ENCODE measurements at places on chromosomes 5 and 9.
A peak's percentile ranks its signal among the peaks of the same experiment; 100 is the strongest.

DNA sequence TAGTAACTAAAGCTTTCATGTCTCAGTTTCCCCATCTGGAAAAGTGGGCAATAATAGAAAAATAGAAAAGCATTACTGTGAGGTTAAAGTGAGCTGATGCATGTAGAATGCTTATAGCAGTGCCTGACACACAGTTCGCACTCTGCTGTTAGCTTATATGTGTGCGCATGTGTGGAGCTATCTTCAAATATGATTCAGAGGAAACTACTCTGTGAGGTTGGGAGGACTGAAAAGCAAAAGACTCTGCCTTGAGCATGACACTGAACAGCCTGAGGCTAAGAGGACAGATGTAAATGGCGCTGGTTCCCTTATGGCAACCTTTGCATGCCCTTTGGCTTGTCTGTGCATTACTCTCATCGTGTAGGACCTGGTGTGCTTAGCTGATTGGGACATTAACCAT is 19.4 kb downstream of the NTRK2 start:
- DNase-seq, result no peak

DNA sequence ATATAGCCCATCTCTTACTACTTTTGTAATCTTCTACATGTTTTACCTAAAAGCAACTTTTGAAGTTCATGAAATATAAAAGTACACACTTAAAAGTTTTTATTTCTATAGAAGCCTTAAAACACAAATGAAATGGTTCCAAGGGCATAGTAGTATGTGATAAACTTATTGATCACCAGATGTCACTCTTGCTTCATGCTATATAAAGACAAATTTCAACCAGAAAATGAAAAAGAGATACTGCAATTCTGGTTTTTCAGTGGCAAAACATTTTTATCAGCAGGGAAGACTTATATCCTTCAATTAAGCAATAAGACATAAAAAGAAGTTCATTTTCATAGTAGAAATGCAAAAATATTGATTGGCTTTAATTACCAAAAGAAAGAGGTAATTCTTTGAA is 69.4 kb upstream of the FBXL17 start:
- DNase-seq, result no peak

DNA sequence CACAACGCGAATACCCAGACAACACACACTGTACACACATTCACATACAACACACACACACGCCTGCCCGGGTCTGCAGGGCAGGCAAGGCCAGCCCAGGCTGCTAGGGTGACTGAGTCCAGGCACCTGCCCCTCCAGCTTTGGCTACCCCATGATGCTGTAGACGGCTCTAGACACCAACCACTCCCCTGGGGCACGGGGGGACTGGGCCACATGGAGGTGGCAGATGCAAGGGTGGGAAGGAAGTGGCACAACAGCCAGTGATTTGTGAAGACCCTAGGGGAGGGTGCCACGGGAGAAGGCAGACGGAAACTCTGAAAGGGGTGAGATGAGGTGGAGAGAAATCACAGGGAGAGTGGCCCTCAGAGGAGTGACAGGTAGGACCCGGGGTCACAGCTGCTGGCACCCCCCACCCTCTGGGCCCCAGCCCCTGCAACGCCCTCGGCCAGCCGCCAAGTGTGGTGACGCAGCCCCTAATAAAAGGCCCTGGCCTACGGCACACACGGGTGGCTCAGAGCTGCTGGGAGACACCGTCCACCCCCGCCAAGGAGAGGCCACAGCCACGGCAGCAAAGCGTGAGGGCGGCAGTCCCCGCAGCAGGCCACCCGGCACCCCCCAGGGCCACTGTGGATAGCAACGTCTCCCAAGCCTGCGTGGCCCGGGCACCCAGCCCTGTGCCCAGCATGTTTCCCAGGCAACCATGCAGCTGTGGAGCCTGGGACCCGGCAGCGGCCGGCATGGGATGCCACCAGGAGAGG is 6.6 kb upstream of the CCDC187 start:
- DNase-seq, result no peak

DNA sequence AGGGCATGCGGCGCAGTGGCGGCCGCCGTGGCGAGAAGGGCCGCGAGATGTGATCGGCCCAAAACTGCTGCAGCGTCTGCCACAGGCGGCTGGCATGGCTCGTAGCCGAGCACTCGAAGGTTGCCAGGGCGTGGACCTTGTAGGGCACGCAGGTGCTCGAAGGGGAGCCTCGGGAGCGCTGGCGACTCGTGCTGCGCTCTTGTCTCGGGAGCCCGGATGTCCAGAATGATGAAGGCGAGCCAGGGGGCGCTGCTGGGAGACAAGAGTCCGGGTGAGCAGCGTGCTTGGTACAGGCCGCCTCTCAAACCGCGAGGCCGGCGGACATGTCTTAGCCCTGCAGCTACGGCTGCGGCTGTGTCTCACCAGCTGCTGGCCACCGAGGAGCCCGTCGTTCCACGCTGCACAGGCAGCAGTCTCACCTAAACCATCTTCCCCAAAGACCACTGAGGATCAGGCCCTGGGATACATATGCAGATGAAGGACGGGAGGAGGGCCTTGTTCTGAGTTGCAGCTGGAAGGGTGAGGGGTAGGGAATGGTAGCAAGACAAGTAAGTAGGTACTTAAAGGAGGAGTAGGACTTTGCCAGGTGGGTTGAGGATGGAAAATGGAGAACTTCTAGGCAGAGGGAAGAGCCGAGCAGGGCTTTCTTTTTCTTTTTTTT is 1.7 kb downstream of the CBY3 start:
- DNase-seq, result peak; percentile 27

GRCh38 chr5:159804121-159804520 is 112.2 kb upstream of the ADRA1B start:
- DNase-seq, result no peak

GRCh38 chr9:16484180-16484579 is 386.3 kb downstream of the BNC2 start:
- DNase-seq, result no peak

DNA sequence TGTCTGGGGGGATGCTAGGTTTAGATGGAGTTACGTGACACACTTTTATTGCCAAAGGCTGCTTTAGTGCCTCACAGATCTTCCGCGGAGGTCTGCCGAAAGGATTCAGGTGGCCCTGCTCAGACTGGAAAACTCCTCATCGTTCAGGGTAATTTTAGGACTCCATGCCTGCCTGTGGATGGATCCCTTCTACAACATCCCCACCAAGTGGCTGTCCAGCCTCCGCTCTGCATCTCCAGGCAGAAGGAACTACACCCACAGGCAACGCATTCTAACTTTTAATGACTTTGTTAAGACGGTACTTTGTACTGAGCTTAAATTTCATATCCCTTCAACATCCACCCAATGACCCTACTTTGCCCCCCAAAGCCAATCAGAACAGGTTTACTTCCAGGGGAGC is 29.4 kb downstream of the ATPSCKMT start:
- no peak for DNase-seq

GRCh38 chr5:107469064-107469463 is 201.7 kb downstream of the EFNA5 start:
- DNase-seq, result no peak

DNA sequence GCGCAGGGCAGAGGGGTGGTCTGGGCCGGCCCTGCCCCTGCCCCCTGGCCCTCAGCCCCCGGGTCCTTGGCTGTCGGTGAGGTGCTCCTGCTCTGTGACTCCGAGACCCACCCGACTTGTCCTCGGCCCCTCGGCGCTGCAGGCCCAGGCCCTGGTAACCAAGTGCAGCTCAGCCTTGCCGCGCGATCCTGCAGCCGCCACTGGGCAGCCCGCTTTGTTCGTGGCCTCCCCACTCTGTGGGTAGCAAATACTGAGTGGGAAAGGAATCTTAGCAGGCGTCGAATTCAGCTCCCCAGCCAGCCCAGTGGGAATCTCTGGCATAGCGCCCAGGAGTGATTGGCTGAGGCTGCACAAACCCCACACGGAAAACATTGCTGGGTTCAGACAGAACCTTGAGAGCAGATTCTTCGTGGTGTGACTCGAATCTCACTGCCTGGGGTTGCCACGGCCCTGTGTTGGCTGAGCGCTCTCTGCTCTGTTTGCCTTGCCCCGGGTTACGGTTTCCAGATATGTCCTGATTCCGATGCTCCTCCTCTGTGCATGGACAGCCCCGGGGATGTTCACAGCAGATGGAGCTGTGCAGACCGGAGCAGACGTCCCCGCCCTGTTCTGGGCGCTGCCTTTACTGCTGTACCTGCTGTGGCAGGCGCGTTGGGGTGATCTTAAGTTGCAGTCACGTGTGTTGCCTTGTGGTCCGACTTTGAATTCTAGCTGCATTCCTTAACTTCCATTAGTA is 13.4 kb upstream of the EXOC3 start:
- DNase-seq, result no peak

DNA sequence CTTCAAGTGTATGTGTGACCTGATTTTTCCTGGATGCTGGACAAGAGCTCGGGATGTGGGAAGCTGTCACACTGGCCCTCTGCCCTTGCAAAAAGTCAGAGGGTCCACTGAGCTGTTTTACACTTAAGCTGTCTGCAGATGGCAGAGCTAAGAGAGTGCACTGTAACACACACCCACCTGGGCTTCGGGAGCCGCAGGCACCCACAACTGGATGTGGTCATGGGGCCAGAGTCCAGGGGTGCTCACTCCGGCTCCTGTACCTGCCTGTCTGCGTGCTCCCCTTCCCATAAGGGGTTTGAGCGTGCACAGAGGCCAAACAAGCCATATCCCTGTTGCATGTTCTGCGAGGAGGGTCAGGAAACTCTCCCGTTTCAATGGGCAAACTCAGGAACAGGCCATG is 82.5 kb downstream of the LRRC70 start:
- DNase-seq, result no peak

- no peak for DNase-seq
These were observed 56.4 kb upstream of the DHFR start for GRCh38 chr5:80711216-80711615.

- DNase-seq, result no peak
These were observed 260.7 kb upstream of the KCNN2 start for GRCh38 chr5:114101153-114101552.

DNA sequence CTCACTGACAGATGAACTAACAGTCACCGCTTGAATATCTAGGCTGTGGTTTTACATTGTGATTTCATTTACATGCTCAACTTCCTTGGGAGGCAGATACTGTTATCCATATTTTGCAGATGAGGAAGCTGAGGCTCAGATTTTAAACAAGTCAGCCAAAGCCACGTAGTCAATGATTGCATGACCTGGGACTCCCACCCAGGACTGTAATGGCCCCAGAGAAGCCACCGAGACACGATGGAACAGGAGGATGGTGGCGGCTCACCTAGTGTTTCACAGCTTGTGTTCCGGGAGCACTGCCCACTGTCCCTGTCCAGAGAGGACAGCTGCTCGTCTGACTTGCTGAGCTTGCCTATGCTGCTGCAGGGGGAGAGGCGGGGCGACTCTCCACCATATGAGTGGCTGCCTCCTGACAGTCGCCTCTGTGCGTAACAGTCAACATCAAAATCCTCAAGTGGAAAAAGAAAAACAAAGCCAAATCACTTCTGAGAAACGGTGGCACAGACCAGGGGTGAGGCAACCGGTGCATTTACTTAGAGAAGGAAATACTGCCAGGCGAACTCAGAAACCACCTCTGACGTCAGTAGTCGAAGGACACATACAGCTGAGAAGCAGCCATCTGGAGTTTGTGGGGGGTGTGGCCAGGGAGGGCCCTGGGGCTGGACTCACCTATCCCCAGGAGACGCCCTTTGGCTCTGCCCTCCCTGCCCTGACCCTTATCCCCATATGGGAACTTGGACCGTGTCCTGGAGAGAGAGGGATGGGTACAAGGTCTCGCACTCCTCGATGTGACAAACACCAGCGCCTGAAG is 82.5 kb downstream of the PRRT1B start:
- DNase-seq, result no peak

DNA sequence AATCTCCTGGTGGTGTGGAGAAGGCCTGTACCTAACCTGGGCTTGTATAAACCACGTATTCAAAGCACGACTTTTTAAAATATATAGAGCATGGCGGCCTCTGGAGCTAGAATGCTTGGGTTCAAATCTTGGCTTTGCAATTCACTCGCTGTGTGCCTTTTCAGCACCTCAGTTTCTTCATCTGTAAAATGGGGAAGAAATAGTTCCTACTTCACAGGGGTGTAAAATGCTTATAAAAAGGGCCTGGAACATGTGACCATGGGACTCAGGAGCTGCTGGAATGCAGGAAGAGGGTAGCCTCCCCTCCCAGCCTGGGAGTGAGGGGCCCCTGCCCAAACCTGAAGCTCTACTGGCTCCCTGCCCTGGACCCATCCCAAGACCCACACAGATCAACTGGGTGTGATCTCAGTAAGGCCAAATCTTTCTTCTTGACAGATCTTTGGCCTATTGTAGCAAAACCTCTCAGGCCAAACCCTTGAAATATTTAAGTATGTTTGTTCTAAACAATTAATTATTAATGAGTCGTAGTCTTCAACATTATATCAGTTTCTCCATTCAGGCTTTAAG is 269.0 kb downstream of the ZSWIM6 start:
- DNase-seq, result no peak

- no peak for DNase-seq
These were observed 145.4 kb upstream of the SHB start for GRCh38 chr9:38214432-38214831.

DNA sequence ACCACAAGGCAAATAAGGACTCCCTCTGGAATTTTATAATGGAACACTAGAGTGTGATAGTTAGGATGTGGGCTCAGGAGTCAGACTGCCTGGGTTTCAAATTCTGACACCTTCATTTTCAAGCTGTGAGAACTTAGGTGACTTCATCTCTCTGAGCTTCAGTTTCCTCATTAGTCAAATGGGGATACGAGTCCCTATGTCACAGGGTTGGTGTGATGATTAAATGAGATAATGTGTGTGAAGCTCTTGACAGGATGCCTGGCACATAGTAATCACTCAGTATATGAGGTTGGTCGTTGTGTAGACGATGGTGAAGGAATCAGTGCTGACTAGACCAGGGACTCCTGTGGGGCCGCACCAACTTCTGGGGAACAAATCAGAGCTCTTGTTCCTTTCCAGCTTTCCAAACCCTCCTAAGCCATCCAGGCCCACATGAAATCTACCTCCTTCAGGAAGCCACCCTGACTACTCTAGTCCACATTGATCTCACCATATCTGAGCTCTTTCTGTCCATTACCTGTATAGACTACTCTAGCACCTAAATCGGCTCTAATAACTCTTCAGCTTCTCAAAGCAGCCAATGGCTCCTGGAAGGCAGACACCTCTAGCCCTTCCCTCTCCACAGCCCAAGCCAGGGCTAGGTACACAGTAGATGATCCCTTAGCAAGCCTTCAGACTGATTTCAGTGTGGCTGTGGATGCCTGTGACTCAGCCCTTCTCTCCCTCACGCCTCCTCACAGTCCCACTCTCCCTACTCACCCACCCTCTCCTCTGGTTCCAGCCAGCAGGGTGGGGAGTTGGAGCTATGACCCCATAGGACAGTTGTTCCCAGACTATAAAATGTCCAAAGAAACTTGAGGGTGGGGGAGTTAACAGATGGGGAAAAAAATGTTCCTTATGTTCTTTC is 2.5 kb upstream of the TCF7 start:
- no peak for DNase-seq

Measured in stimulated activated CD4-positive, alpha-beta T cell treated with anti-CD3 and anti-CD28 coated beads, Interleukin-12 subunit alpha, Interleukin-12 subunit beta, amount 100 ng/mL, for 24 hours (primary cell).